ENCODE measurements at places on chromosomes 4 and X.
A peak's percentile ranks its signal among the peaks of the same experiment; 100 is the strongest.

GRCh38 chrX:78329486-78329885 lies 2.1 kb upstream of the CYSLTR1 start:
- DNase-seq = no peak
- no peaks in the 10 kb centered on the region for H3K27me3 ChIP-seq
- H3K4me1 ChIP-seq = peaks cover 14% of the 10 kb centered on the region
- no peak overlapping the region for H3K27ac ChIP-seq
- H3K4me3 ChIP-seq = no peak overlapping the region
- no peaks in the 10 kb centered on the region for H3K36me3 ChIP-seq

DNA sequence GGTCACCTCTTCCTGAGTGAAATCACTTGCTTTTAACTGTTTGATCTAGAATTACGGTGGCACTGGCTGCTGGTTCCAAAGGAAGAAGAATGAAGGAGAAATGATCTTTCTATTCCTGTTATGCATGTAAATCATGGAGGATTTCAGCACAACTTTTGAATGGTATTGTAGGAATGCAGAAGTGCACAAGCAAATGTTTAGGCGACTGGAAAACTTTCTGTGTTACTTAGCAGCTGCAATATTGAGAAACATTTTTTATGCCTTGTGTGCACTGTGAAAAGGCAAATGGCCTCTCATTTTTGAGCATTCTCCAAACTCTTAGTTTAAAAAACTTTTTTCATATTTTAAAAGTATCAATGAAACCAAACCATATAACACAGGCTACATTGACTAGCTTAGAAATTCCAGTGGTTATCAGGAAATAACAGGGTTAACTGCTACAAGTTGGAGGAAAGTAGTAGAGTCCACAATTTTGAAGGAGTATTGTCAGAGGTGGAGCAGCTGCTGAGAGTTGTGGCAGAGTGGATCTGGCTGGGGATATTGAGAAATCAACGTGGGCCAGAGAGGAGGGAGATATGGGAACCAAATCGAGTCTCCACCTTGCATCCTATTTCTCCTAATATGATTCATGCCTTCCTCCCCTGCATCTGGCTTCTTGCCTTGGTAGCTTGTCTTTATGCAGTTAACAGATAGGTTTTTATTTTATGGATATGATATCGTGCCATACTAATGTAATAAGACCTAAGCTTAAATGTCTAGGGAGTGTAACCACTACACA lies 32.0 kb upstream of the FHL1 start:
- peaks cover 7% of the 10 kb centered on the region for H3K27me3 ChIP-seq
- DNase-seq = no peak
- H3K36me3 ChIP-seq = no peaks in the 10 kb centered on the region
- H3K4me3 ChIP-seq = no peak overlapping the region
- H3K27ac ChIP-seq = no peak overlapping the region

- H3K4me3 ChIP-seq = no peak overlapping the region
- no peaks in the 10 kb centered on the region for H3K4me1 ChIP-seq
- DNase-seq = no peak
- no peaks in the 10 kb centered on the region for H3K36me3 ChIP-seq
These were observed 228.0 kb downstream of the MID1IP1 start for GRCh38 chrX:39029221-39029620.

- H3K4me3 ChIP-seq = no peak overlapping the region
- no peaks in the 10 kb centered on the region for H3K27me3 ChIP-seq
- H3K4me1 ChIP-seq = no peaks in the 10 kb centered on the region
- H3K27ac ChIP-seq = no peak overlapping the region
- no peak for DNase-seq
These were observed 30.6 kb downstream of the USP46 start for GRCh38 chr4:52628543-52628942.

DNA sequence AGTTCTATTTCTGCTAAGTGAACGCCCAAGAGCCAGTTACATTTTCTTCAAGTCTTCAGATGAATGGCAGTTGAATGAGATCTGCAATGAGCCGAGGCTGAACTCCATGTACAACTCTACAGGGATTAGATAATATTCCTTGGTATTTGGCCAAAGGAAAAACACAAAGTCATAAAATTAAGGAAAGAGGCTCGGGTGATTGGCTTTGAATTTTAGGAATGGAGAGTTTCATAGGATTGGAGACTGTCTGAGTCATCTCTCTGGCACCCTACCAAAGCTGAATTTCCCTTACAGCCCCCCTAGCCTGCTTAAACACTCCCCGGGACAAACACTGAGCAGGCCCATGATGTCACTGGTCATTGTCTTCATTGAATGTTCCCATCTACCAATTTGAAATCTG lies 188.0 kb upstream of the C1QTNF7 start:
- H3K27ac ChIP-seq = no peak overlapping the region
- H3K4me3 ChIP-seq = no peak overlapping the region
- DNase-seq = no peak

DNA sequence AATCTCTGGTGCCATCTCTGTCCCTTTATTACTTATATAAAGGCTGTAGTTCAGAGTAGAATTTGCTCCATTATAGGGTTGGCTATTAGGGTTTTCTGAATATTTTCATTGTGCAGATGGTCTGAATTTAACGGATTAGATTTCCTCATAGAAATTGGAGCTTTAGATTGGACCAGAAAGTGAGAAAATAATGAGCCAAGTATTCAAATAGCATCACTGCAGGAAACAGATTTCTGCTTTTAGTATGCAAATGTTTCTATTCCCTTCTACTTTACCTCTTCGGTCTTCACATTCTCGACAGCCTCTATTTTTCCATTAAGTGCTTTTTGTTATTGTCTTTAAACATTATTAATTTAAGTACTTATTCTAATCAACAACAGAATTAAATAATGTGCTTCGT lies 55.4 kb downstream of the TRIM2 start:
- H3K27me3 ChIP-seq = peaks cover 37% of the 10 kb centered on the region
- H3K4me1 ChIP-seq = no peaks in the 10 kb centered on the region
- no peak overlapping the region for H3K4me3 ChIP-seq
- no peaks in the 10 kb centered on the region for H3K36me3 ChIP-seq

- no peak overlapping the region for H3K4me3 ChIP-seq
- H3K27me3 ChIP-seq = no peaks in the 10 kb centered on the region
- DNase-seq = no peak
- H3K4me1 ChIP-seq = no peaks in the 10 kb centered on the region
- no peak overlapping the region for H3K27ac ChIP-seq
These were observed 90.8 kb upstream of the OTUD4 start for GRCh38 chr4:145271194-145271593.

DNA sequence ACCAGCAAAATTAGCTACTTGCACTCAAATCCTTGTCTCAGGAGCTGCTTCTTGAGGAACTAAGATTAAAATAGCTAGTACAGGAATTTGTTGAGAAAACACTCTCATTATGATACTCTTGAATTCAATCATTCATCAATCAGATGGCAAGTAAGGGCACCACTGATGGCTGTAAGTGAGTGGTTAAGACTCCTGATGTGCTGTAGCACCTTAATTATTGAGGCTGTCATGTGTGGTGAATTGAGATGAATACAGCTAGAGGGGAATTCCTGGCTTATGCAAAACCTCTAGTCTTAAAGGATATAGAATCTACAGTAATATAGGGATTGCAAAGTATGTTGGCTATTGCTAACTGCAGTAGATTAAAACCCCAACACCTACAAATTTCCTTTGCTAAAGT lies 509.1 kb downstream of the IQCM start:
- no peak overlapping the region for H3K4me3 ChIP-seq
- no peak for DNase-seq
- H3K4me1 ChIP-seq = no peaks in the 10 kb centered on the region

- DNase-seq = peak; percentile 60
- H3K4me3 ChIP-seq = peak overlapping the region; percentile 79
- peaks cover 6% of the 10 kb centered on the region for H3K27me3 ChIP-seq
- peaks cover 8% of the 10 kb centered on the region for H3K36me3 ChIP-seq
- H3K4me1 ChIP-seq = peaks cover 21% of the 10 kb centered on the region
- peak overlapping the region; percentile 84 for H3K27ac ChIP-seq
These were observed 2.0 kb downstream of the TMEM255A start for GRCh38 chrX:120308959-120309872.

GRCh38 chr4:145730026-145730425 lies 50.1 kb downstream of the C4orf51 start:
- no peak for DNase-seq
- H3K27me3 ChIP-seq = peaks cover 9% of the 10 kb centered on the region
- H3K4me3 ChIP-seq = no peak overlapping the region
- no peak overlapping the region for H3K27ac ChIP-seq
